ENCODE measurements at places on chromosomes 6 and 20.

- DNase-seq = no peak
Observed at GRCh38 chr20:35661908-35662307, 2.8 kb downstream of the CPNE1 start.

- DNase-seq = no peak
Observed at GRCh38 chr6:170096191-170096802, 194.6 kb downstream of the DLL1 start.

- DNase-seq = no peak
Observed at GRCh38 chr6:35052694-35053565, 88.2 kb downstream of the TCP11 start.

- no peak for DNase-seq
Observed at GRCh38 chr6:132147530-132148011, 196.4 kb upstream of the CCN2 start.

DNA sequence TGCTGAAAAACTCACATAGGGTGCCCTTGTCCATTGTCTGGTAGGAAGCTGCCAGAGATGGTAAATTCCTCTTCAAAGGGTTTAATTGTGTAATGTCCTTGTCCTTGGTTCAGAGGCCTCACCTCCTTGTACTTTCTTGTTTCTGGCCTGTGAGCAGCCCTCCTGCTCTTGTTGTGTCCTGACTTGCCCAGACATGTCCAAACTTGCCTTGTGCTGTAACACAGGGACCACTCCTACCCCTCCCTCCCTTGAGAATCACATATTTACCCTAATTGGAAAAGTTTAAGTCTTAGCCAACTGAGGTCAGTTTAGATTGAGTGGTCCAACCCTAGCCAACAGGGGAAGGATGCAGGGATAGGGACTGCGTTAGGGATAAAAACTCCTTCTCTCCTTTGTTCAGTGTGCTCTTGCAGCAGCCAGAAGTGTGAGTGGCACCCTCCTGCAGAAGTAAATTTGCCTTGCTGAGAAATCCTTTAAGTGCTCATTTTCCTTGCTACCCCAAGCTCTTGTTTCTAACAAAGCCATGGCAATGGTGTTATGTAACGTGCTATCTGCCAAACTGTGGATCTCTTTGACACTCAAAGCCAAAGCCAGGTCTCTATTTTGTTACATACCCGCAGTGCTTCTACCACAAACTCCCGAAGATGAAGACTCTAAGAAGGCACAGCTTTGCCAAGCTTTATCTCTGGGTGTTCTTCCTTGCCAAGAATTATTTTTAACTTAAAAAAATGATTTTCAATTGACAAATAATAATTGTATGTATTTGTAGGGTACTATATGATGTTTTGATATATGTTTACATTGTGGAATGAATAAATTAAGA lies 414.5 kb downstream of the ESR1 start:
- DNase-seq = no peak

DNA sequence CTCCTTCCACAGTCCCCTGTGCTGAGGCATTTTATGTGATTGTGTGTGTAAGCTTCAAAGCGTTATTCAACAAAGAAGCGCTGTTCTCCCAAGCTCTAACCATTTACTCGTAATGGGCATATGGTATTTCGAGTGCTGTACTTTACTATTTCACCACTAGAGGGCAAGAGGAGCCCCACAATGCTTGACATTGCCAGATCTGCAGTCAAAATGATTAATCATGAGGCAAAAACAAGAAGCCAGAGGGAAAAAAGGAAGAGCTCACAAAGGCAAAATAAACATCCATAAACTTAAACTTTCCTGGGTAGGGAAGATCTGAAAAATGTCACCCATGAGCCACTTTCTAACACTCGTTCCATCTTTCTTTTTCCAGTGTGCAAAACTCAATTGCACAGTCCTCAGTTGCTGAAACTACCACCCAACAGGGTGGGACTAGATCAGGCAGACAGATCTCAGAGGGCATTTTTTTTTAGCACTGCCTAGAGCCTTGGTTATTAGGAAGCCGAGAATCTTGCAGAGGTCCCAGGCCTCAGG lies 215.0 kb upstream of the PLCB4 start:
- no peak for DNase-seq

GRCh38 chr6:52324189-52324588 lies 37.8 kb upstream of the PAQR8 start:
- DNase-seq = no peak

GRCh38 chr6:8642131-8642530 lies 206.8 kb upstream of the SLC35B3 start:
- DNase-seq = no peak

DNA sequence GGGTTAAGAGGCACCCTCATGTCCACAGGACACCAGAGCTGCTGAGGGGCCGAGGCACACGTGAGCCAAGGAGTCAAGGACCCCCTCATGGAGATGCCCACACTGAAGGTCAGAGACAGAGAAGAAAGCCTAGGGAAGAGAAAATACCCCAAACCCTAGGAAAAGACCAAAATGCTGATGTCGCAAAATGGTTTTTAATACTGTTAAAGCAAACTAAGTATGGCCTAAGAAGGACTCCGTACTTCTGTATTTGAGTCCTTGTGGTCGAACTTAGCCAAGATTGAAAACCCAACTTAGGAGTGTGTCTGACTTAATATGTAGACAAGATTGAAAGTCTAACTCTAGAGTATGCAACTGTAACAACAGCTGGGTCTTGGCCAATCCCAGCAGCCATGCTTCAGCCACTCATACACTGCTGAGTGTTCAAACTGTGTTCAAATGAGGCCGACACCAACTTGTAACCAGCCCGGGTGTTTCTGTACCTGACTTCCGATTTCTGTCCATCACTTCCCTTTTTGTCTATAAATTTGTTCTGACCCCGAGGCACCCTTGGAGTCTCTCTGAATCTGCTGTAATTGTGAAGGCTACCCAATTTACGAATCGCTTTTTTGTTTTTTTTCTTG lies 92.6 kb upstream of the AGPAT4 start:
- DNase-seq = no peak

DNA sequence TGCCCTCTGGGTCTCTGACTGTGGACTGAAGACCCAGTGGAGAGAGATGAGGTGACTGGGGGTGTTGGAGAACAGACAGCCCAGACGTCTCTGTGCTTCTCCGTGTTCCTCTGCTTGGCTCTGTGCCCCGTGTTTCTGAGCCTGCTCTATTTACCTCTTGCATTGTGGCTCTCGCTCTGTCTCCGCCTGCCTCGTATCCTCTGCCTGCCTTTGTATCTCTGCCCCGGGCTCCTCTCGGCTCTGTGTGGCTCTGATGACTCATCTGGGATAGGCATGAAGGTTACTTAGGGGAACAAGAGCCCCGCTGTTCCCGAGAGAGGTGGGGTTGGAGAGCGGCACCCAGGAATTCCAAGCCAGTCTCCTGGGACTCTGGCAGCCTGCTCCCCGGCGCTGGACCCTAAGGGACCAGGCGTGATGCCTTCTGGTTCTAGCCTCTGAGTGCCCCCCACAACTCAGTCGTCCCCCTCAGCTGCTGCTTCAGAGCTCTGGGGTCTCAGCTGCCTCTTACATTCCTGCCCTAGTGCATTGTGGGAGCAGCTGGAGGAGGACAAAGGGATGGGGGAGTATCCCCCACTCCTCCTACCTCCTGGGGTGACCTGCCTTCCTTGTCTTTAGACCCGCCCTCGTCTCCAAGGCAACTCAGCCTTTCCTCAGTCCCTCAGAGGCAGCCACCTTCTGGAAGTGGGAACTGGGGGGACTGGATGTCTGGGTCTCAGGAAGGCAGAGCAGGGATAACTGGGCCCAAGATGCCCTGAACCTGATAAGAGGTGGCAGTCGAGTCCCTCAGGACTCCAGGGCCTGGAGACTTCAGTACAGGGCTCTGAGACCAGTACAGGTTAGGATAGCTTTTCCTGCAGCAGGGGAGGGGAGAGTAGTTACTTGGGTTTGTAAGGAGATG lies 1.9 kb downstream of the DDR1 start:
- DNase-seq = no peak
